Mammary epithelial cell (primary cell): ENCODE measurements at places on chromosomes 5 and 9.

DNA sequence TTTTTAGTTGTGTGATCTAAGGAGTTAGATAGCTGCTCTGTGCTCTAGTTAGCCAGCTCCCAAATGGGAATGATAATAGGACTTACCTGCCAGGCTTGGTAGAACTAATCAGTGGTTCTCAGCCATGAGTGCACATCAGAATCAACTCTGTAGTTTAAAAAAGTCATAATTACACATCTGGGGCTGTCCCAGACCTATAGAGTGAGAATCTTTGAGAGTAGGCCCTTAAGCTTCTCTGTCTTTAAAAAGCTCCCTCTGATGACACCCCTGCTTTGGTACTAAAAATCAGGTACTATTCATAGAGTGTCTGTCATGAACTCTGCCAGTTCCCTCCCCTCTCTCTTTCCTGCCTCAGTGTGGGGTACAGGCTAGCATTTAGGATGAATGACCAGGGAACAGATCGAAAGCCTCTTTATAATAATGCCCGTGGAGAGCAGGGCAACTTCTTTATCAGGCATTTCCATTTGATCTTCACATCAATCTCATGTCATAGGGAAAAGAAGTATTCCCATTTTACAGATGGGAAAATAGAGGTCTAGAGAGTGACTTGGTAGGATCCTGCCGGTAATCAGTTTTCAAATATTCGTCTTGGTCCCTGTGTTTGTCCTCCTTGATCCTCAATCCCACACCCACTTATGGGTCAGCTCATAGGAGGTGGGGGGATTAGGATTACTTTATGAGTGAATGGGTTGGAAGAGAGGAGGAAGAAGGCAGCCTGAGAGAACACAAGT is 15.3 kb downstream of the PPARGC1B start:
- DNase-seq: no peak

- DNase-seq: peak; percentile 85
These were observed 5.5 kb upstream of the AQP3 start for GRCh38 chr9:33452828-33453271.

- no peak for DNase-seq
These were observed 45.5 kb upstream of the CPLX2 start for GRCh38 chr5:175825893-175826292.

DNA sequence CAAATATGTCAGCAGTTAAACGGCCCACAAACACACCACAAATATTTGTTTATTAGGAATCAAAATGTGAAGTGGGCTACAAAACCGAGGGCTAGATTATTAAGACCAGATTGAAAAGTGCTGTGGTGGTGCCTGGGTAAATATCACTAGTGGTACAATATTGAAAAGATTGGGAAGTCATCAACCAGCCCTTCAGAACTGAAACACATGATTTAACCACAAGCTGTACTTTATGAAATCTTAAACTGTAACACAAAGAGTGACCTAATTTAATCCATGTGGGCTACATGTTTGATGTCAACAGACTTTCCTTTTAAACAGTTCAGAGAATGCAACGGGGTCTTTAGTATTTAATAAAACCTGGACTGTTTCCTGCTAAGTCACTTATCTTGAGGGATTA is 182.3 kb downstream of the SPATA31D1 start:
- no peak for DNase-seq

DNA sequence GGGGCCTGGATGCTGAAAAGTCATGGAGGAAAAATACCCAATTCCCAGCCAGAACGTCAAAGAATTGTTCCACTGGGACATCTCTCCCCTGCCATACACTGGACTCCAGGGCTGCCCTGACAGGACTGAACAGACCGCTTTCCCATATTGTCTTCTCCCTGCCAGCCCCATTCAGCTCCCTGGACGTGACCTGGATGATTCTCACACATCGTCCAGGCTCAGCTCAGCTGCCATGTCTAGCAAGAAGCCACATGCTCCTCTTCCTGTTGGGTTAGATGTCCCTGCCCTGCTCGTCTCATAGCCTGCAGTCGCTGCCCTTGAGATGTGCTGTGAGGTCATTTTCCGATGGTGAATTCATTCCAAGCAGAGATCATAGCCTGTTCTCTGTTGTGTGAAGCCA is 37.4 kb downstream of the FOXI1 start:
- DNase-seq: no peak

GRCh38 chr9:115879451-115879850 is 274.1 kb upstream of the PAPPA start:
- no peak for DNase-seq

- DNase-seq: no peak
These were observed 12.1 kb downstream of the SEMA5A start for GRCh38 chr5:9533562-9534364.
